Activated effector memory CD4-positive, alpha-beta T cell treated with anti-CD3 and anti-CD28 coated beads, Interleukin-2, amount 50 U/mL, for 16 hours (primary cell): ENCODE measurements at places on chromosomes 3 and 15.

GRCh38 chr15:87609894-87610293 lies 646.6 kb downstream of the NTRK3 start:
- DNase-seq, result no peak

DNA sequence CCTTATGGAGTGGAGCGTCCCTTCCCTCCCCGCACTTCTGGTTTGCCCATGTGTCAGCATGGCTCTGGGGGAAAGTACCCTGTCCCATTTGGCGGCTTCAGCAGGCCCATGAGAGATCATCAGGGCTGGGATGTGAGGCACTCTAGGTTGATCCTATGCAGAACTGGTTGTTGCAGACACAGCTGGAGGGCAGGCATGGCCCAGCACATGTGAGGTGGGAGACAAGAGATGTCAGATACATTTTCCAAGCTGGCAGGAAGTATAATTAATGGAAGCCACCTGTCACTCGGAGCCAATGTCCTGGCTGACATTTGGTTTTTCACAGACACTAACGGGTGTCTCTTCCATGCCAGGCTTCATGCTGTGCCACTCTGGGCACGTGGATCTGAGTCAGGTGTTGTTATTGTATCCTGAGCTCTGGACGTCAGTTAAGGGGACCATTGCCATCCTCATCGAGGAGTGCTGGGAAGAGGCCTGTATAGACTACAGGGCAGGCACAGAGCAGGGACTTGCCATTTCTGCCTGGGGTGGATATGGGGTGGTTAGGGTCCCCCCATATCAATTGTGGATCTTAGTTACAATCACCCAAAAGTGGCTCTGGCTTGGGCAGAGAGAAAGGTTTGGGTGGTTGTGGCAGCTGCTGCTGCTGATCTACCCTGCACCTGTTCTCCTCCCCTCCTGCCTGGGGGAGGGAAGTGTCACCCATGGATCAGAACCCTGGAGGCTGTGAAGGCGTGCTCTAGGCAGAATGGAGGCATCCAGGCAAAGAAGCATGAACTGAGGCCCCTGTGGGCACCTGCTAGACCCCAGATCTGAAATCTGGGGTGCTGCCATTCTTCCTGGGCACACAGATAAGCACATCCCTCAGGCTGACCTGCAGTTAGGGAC lies 140.7 kb downstream of the FBLN2 start:
- no peak for DNase-seq

DNA sequence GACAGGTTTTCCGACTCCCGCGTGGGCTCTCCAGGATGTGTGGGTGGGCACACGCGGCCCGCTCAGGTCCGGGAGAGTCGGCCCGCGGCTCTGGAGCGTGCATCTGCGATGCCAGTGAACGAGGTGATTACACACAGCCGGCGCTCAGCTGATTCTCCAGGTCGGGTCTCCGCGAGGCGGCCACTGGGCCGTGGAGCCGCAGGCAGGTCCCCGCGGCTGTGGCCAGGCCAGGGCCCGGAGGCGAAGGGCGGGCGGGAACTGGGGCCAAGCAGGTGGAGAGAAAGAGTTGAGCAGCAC lies 13.2 kb downstream of the PAK6 start:
- no peak for DNase-seq

DNA sequence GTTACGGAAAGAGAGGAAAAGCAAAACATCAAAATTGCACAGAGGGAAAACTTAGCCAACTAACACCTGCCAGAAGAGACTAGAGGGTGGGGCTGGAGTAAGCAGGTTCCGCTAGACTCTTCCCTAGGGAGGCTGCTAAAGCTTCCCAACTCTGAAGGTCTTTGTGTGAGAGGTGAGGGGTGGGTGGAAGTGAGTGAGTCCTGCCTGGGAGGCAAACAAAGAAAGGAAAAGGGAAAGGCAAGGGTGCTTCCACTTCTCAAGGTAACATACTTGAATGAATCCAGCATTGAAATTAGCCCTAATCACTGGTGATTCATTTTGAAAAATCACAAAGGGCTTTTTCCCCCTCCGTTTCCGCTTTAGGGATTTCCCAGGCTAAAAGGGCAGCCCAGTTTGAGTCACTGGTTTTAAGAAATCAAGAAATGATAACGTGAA lies 220.5 kb upstream of the ADAMTS9 start:
- no peak for DNase-seq

- DNase-seq, result peak; percentile 88
Observed at GRCh38 chr15:90660195-90660998, 56.7 kb upstream of the BLM start.

DNA sequence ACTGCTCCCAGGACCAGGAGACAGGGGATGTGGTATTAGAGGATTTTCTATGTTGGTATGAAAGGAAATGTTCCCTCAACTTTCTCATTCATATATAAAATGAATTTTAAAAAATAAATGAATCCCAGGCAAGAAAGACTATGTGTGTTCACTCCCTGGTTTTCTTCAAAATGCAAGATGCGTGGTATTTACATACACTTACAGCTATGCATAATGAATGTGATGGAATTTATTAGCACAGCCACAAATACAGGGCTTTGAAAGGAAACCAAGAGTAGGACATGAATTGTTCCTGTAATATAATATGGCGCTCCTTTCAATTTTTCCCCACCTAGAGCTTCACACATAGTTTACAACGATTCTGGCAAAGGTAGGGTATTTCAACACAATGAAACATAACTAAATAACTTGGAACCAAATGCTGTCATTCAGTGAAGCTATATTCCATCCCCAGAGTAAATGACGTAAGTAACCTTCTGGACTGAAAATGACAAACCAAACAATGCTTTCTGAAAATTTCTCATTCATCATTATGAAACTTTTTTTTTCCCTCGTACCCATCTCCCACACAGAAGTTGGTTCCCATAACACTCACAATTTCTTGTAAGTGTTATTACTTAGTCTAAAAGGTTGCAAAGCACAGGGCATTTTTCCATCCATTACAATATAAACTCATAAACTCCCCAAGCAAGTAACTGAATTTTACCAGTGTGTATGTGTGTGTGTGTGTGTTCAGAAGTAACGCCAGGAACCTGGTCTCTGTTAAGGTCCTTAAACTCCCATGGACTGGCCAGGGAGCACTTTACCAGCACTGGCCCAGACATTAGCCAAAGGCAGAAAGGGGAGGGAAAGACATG lies 41.8 kb downstream of the CBLB start:
- DNase-seq, result no peak

DNA sequence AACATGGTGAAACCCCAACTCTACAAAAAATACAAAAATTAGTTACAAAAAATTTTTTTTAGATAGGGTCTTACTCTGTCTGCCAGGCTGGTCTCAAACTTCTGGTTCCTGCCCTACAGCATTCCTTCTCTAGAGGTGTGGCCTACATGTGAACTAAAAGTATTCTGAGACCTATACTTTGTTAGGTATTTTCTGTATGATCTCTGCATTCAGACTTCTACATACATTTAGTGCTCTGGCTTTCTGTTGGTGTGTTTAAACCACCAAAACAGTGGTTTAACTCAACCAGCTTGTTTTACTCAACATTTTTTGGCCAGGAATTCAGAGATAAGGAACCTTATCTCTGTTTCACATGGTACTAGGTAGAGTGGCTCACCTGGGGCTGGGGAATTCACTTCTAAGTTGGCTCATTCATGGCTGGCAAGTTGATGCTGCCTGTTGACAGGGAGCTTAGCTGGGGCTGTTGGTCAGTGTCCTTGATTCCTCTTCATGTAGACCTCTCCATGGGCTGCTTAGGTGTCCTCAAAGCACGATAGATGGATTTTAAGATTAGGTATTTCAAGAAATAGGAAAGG lies 41.4 kb upstream of the BSN start:
- DNase-seq, result no peak

GRCh38 chr15:27846722-27847395 lies 252.3 kb downstream of the OCA2 start:
- DNase-seq, result peak; percentile 33

GRCh38 chr3:150527464-150528255 lies 18.6 kb downstream of the SERP1 start:
- DNase-seq, result no peak

- DNase-seq, result no peak
Observed at GRCh38 chr3:72494626-72495025, 353.6 kb downstream of the SHQ1 start.

- DNase-seq, result no peak
Observed at GRCh38 chr15:26261966-26262365, 398.8 kb upstream of the ATP10A start.

DNA sequence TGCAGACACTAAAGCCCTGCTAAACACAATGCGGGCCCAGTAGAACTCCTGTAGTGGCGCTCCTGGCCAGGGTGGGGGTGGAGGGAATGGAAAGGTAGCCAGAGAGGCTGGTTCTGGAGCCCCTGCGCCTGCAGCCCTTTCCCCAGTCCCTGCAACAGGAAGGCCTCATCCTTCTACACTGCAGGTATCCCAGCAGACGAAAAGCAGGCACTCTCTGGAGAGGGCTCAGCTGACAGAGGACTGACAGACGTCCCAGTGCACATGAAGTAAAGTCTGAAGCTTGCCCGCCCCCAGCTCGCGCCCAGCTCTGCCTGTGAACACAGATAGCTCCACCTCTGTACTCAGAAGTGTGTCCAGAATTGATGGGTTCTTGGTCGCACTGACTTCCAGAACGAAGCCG lies 46.0 kb downstream of the NSMCE3 start:
- no peak for DNase-seq

DNA sequence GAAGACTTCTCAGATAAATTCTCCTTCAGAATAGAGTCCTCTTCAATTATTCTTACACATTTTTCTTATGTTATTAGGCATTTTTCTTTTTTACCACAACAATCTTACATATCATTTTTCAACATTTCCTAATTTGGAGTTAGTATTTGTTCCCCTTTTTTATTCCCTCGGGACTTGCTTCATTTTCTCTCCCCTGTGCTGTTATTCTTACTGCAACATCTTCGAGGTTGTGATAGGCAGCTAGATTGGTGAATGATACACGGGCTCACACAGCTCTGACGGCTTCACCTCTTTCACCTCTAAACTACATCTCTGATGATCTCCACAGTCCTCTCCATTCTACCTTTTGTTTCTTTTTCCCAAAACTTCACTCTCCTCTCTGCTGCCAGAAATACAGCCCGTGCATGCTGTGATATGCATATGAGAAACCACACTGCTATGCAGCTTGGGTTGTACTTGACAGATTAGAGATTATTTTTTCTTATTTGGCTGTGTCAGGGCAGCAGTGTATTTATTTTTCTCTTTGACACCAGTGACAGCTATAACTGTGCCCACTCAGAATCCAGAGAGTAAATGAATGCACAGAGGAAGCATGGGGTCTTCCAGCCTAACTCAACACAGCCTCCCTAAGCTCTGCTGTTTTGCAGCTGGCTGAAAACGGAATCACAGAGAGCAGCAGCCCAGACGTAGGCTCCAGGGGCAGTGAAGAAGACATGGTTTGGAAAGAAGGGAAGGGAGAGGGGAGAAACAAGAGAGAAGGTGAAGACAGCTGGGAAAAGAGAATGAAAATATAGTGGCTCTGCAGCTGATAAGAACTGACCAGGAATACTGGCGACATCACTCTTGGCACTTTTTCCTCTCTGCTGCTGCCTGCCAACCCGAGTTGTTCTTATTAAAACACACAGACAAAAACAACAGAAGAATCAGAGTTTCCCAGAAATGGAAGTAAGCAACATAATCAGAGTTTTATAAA lies 61.8 kb downstream of the SLC9A9 start:
- no peak for DNase-seq

DNA sequence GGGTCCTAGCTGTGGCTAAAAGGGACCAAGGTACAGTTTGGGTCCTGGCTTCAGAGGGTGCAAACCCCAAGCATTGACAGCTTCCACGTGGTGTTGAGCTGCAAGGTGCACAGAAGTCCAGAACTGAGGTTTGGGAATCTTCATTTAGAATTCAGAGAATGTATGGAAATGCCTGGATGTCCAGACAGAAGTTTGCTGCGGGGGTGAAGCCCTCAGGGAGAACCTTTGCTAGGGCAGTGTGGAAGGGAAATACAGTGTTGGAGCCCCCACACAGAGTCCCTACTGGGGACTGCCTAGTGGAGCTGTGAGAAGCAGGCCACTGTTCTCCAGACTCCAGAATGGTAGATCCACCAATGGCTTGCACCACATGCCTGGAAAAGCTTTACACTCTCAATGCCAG lies 17.9 kb downstream of the RNF13 start:
- DNase-seq, result no peak

DNA sequence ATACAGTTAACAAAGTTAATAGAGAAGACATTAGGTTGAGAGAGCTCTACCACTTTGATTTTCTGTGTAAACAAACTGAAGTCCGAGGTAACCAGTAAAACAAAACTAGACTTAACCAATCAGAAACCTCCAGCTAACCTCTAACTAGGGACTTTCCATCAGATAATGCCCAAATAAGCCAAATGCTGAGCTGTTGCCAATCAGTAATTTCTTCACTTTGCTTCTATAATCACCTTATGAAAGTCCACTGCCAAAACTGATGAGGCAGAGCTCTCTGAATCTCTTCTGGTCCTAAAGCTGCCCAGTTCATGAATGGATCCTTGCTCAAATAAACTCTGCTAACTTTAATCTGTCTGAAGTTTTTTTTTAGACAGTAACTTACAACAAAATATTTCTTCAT lies 448.0 kb upstream of the NECTIN3 start:
- no peak for DNase-seq

DNA sequence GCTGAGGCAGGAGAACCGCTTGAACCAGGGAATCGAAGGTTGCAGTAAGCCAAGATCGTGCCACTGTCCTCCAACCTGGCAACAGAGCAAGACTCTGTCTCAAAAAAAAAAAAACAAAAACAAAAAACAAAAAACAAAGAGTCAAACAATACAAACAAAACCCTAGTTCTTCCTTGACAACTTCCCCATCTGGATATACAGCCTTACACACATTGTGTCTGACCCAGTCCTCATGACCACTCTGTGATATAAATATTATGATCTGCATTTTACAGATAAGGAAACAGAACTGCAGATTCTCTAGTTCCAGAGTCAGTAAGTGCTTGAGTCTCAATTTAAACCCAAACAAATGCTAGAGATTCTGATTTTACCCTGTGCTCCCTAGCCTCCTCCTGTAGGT lies 4.8 kb upstream of the ESYT3 start:
- no peak for DNase-seq

DNA sequence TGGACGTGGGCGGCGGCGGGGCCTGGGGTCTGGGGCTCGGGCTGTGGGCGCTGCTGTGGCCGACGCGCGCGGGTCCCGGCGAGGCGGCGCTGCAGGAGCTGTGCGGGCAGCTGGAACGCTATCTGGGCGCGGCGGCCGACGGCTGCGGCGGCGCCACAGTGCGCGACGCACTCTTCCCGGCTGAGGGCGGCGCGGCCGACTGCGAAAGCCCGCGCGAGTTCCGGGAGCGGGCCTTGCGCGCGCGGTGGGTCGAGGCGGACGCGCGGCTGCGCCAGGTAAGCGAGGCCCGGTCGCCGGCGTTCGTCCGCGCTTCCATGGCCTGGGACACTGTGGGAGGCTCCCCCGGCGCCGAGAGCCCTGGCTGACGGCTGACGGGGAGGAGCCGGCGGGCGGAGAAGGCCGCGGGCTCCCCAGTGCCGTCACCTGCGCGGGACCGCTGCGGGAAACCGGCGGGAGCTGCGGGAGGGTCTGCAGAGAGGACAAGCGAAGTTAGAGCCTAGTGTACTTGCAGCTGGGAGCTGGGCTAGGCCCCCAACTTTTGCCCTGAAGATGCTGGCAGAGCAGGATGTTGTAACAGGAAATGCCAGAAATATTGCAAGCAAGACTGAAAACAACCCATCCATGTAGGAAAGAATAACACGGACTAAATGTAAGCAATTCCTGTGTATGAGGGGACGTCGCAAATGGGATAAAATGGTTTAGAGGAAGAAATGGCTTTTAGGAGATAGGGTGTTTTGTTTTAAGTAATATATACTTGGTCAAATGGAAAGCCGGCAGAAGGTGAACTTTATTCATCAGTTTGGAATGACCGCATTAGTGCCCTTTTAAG lies 847 bp downstream of the WHAMM start:
- DNase-seq, result no peak
